ENCODE measurements at places on chromosomes 2 and 18.

DNA sequence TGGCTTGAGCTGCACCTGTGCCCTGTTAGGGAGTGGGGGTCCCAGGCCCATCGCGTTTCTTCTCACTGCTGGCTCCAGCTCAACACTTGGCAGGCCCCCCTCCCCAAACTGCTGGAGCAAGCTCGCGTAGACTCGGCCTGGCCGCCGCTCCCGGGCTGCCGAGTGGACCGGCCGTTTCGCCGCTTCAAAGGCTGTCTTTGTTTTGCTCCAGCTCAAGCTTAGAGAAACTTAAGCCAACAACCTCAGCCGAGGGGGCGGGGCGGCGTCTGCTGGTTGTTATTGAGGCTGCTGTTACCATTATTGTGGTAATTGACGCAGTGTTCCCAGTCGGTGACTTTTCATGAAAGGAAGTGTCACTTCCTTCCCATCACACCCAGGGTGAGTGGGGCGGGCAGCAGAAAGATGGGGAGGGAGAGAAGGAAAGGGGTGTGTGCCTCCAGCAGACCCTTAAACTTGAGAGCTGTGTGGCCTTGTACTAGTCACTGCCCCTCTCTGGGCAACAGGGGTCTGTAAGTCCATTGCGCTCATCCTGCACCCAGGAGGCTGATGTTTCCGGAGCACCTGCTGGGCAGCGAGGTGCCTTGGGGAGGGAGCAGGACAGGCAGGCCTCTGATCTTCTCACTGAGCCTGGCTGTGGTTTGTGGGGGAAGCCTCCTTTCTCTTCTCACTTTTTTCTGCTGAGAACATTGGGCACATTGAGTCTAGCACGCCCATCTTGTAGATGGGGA lies 2.1 kb downstream of the ARID5A start:
- peak; percentile 45 for DNase-seq

DNA sequence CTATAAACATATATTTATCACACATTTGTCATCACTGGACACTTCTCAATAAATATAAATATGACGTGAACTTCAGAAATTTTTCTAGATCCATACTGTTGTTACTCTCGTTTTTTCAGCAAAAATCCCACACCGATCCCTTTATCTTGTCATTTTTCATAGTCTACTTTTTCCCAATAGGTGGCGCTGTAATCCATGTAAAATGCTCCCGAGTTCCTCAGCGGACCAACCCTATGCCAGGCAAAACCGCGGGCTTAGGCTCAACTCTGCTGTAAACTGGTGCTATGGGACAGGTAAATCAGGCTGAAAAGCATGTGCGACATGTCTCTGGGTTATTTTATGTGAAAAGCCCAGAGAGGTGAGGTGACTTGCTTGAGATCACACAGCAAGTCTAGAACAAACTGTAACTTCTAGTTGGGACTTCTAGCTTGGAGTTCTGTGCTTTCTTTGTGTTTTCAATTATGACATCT lies 104.0 kb downstream of the COBLL1 start:
- DNase-seq = peak; percentile 53

- DNase-seq = no peak
These were observed 76.0 kb upstream of the EPC2 start for GRCh38 chr2:148568597-148568996.

DNA sequence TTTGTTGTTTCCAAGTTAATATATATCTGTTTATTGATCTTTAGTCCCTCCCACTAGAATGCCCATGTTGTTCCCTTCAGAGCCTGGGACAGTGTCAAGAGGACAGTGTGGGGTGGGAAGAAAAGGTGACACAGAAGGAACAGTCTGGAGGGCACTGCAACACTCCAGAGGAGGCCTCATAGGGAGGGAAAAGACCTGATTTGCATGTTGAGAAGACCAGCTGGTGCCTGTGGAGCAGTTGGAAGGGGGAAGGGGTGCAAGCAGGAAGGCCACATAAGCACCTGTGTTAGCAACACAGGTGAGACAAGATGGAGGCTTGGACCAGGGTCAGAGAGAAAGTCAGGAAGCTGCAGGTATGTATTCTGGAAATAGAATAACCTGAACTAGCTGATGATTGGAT lies 48.1 kb upstream of the FHOD3 start:
- DNase-seq = no peak

DNA sequence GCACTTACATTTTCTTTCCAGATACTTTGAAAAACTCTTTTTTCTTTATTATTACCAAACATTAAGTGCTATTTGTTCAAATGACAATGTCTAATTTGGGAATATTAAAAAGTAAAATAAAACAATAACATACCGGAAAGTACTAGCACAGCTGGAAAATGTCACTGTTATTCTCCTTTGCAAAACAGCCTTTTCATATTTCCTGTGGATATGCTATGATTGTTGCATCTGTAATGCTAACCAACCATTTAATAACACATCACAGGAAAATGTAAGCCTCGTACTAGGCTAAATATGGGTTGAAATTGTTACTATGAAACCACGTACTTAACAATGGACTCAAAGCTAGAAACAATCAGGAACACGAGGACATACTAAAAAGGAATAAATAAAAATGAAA lies 298.1 kb downstream of the CBLN2 start:
- DNase-seq = no peak

DNA sequence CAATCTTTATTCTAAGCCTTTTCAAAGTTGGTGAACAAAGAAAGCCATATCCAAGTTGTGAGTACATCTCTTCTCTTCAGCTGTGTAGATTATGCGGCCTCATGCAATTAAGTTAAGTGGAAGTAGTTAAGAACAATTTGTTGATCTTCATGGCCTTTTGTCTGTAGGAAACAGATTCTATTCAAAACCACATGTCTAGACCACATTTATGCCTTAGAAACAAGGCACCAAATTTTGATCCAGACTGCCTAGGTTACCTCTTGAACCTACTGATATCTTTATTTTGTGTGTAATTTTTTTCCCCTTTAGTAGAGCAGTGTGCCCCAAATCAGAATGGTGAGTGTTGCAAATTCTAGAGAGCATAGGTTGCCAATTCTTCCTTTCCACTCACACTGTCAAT lies 101.6 kb upstream of the CERS6 start:
- DNase-seq = no peak

- DNase-seq = no peak
These were observed 134.1 kb upstream of the GPC1 start for GRCh38 chr2:240301256-240301795.

DNA sequence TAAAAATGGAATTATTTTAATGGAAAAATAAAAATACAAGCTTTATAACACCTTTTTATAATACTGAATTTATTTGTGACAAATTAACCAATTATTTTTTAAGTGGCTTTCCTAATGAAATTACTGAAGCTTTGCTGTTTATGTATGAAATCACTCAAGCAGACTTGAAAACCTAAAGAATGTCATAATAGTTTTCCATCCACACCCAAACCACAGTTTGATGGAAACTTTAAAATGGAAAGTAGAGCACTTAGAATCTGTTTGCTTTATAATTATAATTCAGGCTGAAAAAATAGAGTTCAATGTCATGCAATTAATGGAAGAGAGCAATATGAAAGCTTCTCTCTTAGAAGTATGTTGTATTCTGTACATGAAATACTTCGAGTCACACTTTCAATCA lies 31.6 kb upstream of the WDR75 start:
- DNase-seq = no peak

DNA sequence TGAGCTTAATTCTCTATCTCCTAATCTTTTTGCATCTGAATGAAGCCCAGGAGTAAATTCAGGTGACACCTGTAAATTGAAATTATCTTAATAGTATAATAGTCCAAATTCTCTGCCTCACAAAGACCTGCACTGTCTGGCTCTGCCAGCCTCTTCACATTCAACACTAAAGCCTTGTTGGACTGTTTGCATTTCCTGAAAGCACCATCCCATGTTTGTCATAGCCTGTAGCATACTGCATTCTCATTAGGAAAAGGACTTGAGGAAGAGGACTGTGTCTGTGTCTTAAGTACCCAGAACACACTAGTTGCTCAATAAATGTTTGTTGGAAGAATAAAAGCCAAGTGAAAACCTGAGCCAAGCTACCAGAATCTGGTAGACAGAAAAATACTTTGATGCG lies 42.9 kb upstream of the GRHL1 start:
- DNase-seq = no peak

- DNase-seq = no peak
These were observed 19.5 kb upstream of the TSPYL6 start for GRCh38 chr2:54275541-54275940.

DNA sequence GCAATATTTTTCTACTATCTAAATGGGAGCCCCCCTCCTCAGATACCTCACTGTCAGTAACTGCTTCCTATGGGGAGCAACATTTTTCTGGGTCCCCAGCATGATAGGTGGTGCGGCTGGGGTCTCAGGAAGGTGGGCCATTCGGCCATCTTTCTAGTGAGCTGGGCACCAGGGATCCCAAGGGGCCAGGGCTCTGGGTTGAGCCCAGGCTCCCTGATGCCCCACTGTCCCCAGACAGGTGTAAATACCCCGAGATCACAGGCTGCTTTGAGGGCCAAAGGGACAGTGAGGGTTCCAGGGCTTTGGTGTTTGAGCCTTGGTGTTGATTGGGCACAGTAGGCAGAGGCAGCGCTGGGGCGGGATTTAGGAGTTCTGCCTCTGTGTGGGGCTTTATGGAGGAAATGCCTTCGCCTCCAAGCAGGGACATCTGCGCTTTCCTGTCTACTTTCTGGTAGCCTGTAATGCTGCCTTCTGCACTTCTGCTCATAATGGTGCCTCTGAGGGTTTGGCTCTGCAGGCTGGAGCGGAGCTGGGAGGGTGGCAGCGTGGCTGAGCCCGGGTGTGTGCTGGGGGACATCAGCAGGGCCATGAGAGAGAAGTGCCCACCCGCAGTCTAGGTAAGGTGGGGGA lies 5.3 kb downstream of the ITM2C start:
- no peak for DNase-seq

- no peak for DNase-seq
These were observed 441 bp downstream of the MPHOSPH10 start for GRCh38 chr2:71130905-71131244.

DNA sequence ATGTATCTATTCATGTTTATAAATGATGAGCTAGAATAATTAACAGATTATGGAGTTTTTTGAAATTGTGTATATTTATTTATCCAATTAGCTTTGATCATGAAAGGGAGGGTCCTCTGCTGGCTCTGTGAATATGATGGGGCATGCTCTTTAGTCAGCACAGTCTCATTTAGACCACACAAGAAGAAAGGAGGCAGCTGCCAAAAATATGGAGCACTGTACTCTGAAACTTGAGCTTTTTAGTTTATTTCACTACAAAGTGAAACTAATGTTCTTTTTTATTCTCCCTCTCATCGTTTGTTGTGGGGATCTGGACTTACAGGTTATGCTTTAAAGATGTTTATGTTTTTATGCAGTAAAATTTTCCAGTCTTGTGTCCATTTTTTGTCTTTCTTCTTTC lies 266.9 kb upstream of the GULP1 start:
- DNase-seq = no peak

DNA sequence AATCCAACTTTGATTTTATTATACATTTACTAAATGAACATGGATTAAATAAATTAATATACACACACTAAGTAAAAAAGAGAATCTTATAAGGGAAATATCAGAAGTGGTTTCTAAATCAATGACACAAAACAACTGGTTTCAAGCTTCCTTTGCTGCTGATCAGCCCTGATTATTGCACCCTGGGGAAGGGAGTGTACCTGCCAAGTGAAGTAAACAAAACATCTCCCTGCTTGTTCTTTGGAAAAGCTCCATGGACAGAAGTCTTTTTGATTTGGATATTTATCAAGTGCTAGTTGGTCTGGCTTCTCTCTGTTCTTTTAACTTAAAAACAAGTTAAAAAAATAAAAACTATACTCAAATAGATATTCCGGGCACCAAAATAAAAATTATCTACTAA lies 190.1 kb downstream of the PDE11A start:
- no peak for DNase-seq

DNA sequence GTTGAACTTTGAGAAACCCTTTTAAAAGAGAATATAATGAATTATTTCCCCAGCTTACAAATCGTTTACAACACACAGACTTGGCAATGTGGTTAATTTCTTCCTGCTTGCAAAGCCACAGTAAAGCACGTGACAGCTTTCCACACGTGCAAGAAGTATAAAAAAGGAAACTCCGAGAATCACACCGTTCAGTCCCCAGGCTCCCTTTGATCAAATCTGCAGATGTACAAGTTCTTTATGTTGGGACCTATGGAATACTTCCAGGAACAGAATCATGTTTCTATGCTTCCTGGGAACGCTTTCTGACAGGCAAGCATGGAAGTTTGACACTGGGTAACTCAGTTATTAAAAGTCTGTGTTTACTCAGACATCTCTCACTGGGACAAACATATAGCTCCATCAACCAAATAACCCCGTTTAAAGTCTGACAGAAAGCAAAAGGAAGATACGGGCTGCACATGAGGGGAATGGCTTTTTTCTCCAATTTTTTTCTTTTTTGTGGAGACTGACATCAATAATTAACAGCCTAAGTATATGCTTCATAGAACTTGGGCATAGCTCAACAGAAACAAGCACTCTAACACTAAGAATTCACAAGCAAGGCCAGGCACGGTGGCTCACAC lies 134.8 kb downstream of the EIPR1 start:
- DNase-seq = no peak

- no peak for DNase-seq
These were observed 200.5 kb upstream of the FANCL start for GRCh38 chr2:58441643-58442042.

- DNase-seq = no peak
These were observed 3.9 kb upstream of the TYMS start for GRCh38 chr18:653512-653911.

- no peak for DNase-seq
These were observed 69.5 kb upstream of the TGIF1 start for GRCh38 chr18:3380384-3380961.

DNA sequence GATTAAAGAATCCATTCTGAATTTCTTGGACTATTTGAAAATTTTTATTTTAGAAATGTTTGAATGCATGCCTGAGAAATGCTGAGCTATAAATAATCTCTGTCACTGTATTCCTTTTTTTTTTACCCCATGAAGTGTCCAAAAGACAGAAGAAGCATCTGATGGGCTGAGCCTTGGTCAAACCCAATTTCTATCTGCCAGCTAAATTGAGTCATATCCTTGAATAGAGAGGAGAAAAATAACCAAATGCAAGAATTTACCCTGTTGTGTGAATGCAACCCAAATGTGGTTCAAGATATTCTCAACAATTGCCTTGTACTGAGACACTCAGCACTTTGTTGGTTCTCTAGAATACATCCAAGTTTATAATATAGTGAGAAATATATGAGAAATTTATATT lies 223.5 kb downstream of the UBE2E3 start:
- DNase-seq = no peak
